ENCODE measurements at places on chromosomes 7 and 10.

- no peak for DNase-seq
Measured at GRCh38 chr7:33307205-33307604, 177.8 kb downstream of the BBS9 start.

GRCh38 chr7:91959023-91959422 is 18.4 kb downstream of the AKAP9 start:
- no peak for DNase-seq

DNA sequence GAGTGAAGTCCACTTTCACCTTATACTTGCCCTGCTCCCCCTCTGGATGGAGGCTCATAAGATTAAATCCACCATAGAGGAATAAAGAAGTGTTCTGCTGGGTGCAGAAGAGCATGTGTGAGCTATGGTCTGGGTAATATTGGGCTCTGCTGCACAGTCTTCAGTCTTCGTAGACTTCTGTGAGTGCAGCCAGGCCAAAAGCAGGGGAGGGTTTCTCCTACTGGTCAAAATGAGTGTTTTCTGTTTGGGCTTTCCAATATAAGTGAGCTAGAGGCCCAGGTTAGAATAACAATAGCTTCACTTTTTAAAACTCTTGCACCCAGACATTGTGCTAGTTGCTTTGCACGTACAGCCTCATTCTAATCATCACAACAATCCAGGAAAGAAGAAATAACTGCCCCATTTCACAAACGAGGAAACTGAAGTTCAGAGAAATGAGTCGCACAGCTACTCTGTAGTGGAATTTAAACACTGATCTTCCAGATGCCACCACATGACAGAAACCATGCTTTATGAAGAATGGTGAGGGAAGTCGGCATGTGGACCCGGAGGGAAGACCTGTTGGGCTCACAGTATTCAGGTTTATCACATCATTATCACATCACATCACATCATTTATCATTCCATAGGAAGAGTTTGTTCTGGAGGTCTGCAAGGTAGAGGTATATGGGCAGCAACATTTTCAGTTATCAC is 23.8 kb upstream of the MSMB start:
- DNase-seq: no peak

GRCh38 chr10:100600218-100600617 is 64.5 kb downstream of the HIF1AN start:
- no peak for DNase-seq

DNA sequence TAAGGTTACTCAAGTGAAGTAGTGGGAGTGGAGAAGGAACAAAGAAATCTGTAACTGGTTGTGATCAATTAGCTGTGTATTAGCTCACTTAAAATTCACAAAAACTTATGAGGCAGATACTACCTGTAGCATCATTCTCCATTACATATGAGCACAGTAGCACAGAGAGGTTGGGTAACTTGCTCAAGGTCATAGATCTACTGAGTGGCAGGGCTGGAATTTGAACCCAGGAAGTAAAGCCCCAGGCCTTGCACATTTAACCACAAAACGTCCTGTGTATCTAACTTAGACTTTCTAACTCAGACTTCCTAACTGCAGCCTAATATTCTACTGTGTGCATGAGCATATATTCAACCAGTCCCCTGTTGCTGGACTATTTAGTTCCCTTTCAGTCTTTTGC is 5.6 kb upstream of the SLF2 start:
- DNase-seq: no peak

DNA sequence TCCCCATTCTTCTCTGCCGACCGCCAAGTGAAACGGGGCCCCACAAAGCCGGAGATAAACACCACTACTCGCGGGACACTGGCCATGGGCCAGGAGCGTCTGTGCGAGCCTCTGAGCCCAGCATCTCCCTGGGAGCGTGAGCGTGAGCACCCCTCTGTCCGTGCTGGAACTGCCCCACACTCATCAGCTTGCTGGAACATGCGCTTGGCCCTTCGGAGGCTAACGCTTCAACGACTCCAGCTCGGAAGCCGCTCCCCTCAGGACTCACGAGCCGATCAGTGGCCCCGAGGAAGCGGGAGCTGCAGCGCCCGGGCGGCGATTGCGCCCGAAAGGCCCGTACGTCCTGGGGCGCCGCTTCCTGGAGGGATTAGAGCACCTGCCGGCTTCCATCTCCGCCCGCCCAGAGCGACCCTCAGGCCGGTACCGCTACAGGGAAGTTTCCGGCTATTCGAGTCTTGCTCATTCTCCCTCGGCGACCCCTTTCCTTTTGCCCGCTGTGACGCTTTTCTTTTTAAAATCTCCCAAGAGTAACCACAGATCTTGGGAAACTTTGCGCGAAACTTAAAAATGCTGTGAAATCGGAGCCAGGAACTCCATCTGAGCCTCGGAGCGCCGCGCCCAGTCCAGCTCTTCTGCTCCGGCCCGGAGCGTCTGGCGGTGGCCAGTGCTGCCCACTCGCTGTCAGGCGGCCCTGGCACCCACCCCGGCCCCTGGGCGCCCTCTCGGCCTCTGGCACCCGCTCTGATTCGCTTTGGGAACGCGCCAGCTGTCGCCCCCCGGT is 1.0 kb downstream of the TLL2 start:
- DNase-seq: peak; percentile 15

DNA sequence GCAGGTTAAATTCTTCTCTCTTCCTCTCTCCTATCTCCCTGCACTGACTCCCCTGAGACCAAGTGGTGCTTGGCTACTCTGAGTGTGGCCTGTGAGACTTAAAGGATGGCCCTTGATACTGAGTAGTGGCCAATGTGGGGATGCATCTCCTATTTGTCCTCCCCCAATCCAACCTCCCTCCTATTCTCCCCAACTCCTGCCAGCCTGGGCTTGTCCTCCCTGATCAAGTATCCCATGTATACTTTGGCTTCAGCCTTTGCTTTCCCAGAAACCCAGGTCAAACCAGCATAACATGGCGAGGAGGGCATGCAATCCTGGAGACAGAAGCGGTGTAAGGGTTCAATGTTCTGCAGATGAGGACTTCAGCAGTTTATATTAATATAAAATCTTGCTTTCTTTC is 77.9 kb upstream of the GRB10 start:
- no peak for DNase-seq
